Spleen (tissue), 13 donors: ENCODE measurements at places on chromosomes 13 and 19. TPM values are rescaled to one million over a fixed set of nuclear protein-coding genes. Genes with fewer than 3 reads are reported as not detected.

- no peak overlapping the region for H3K4me3 ChIP-seq
- no peaks in the 10 kb centered on the region for H3K36me3 ChIP-seq
- no peak for DNase-seq
- no peak overlapping the region for H3K27ac ChIP-seq
- H3K4me1 ChIP-seq = no peaks in the 10 kb centered on the region
Measured at GRCh38 chr13:74678308-74678965, 544.2 kb upstream of the KLF12 start.

DNA sequence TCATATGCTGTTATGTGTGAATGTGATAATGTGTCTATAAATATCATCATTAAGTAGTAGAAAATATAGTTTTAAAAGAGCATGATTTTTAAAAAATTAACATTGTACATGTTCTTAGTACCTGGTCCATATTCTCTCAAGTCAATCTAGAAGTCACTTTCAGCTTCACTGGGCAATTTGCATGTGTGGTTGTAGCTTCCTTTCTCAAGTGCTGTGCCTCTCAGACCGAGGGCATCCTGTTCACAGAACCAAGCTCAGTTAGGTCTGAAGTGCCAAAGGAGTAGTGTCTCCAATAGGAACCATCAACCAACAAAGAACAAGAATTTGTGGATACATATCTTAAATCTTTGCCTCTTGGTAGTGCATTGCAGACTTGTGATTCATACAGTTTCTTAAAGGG lies 541.8 kb upstream of the SLC10A2 start:
- no peak overlapping the region for H3K27ac ChIP-seq
- H3K4me1 ChIP-seq = no peaks in the 10 kb centered on the region
- no peak overlapping the region for H3K4me3 ChIP-seq
- no peaks in the 10 kb centered on the region for H3K27me3 ChIP-seq
- no peak for DNase-seq

- no peaks in the 10 kb centered on the region for H3K4me1 ChIP-seq
- H3K27ac ChIP-seq = no peak overlapping the region
- DNase-seq = no peak
- H3K36me3 ChIP-seq = no peaks in the 10 kb centered on the region
- H3K27me3 ChIP-seq = no peaks in the 10 kb centered on the region
Measured at GRCh38 chr13:61275736-61276135, 139.9 kb downstream of the PCDH20 start.

DNA sequence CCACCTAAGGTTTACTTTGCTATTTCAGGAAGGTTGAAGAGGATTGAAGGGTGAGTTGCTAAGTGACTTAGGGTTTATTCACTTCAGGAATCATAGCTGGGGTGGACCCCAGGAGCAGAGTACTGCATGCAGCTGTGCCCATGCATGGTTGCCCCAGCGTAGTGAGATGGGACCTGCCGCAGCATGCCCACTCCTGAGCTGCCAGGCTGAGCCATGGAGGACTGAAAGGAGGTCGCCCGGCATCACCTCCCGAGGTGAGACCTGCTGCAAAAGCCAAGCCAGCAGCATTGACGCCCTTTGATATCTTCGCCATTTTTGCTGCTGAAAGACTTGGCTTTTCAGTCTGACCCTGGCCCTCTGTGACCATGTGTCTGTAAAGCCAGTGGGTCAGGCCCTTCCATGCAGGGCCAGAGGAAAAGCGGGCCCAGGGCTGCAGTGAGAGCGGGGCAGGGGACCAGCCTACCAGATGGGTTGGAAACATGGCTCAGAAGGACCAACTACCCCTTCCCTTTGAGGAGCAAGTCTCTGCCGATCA lies 9.9 kb downstream of the POP4 start:
- peak; percentile 66 for DNase-seq
- H3K4me1 ChIP-seq = no peaks in the 10 kb centered on the region
- H3K36me3 ChIP-seq = peaks cover 55% of the 10 kb centered on the region
- no peak overlapping the region for H3K4me3 ChIP-seq
- no peaks in the 10 kb centered on the region for H3K27me3 ChIP-seq

GRCh38 chr13:46761866-46762265 lies 35.1 kb downstream of the ESD start:
- peaks cover 9% of the 10 kb centered on the region for H3K4me1 ChIP-seq
- H3K27me3 ChIP-seq = no peaks in the 10 kb centered on the region
- no peaks in the 10 kb centered on the region for H3K36me3 ChIP-seq
- no peak for DNase-seq

DNA sequence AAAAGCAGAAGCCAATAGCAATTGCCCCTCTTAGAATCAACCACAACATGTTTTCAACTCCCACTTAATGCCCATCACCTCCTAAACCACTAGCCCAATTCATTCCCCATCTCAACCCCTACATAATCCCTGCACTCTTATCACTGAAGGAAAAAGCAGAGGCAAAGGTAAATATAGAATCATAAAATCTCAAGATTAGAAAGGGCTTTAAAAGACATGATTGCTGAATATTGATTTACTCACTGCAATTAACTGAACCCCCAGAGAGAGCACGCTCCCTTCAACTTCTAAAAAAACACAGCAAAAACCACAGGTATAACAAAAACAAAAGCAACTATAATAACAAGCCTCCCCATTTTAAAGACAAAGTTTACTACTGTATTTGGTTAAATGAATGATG lies 15.1 kb upstream of the POU4F1 start:
- DNase-seq = no peak
- peaks cover 92% of the 10 kb centered on the region for H3K36me3 ChIP-seq
- H3K27me3 ChIP-seq = no peaks in the 10 kb centered on the region
- H3K4me3 ChIP-seq = no peak overlapping the region

DNA sequence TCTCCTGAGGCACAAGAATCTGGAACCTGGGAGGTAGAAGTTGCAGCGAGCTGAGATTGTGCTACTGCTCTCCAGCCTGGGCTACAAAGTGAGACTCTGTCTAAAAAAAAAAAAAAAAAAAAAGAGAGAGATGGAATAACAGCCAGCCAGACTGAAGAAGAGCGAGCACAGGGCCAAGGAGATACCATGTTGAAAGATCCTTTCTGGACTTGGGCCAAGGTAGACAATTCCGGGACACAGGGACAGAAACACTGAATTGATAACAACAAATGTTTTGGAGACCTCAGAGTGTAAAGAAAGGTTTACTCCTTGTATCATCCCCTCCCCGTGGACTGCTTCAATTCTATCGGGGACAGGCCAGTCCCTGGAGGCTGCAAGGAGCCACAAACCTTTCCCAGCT lies 4.6 kb downstream of the LPAR2 start:
- peaks cover 1% of the 10 kb centered on the region for H3K4me1 ChIP-seq
- no peaks in the 10 kb centered on the region for H3K27me3 ChIP-seq
- H3K27ac ChIP-seq = no peak overlapping the region
- no peak overlapping the region for H3K4me3 ChIP-seq
- no peaks in the 10 kb centered on the region for H3K36me3 ChIP-seq
- DNase-seq = no peak

DNA sequence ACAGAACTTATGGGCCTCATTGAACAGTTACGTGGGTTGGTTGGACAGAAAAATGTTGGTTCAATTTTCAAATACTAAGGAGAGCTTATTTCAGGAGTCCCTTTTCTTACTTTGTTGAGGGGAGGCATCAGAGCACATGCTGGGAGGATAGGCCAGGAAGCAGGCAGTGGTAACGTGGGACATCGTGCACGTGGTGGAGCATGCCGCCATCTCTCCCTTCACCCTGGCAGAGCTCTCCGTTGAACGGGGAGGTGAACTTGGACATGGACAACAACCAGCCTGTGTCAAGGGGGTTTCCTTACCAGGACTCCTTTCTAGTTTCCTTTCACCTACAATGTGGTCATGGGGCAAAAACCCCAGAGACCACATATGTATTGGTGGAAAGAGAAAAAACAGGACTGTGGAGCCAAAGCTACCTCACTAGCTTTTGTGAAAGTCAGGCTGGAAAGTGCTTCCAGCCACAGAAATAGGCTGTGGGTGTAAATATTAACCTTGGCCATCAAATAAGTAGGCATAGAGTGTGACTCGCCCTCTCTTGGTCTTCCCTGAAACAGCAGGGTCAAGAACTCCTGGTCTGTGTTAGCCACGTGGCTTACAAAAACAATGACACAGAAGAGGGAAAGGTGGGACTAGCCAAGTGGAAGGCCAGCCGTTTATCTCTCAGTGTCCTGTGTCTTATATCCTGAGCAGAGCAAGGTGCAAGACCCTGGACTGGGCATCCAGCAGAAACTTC lies 14.4 kb downstream of the MICOS13 start:
- H3K27me3 ChIP-seq = no peaks in the 10 kb centered on the region
- H3K27ac ChIP-seq = no peak overlapping the region
- no peaks in the 10 kb centered on the region for H3K4me1 ChIP-seq
- peak; percentile 15 for DNase-seq

DNA sequence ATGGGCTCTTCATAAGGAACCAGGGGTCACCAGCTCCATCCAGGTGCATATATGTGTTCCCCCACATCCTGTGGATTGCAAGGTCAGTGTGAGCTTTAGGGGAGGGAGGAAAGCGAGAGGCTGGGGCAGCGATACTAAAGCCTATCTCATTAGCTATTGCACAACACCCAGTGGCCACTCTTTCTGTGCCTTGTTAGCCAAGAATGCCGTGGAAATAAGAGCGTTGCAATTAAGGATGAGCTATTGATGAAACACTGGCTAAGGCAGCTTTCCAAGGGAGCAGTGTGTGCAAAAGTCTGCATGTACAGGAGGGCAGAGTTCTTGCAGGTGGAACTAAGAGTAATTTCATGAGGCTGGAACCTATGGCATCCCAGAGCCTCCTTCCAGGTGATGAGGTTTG lies 17.6 kb downstream of the TNFSF11 start:
- no peak overlapping the region for H3K4me3 ChIP-seq
- H3K4me1 ChIP-seq = no peaks in the 10 kb centered on the region
- no peak for DNase-seq
- no peak overlapping the region for H3K27ac ChIP-seq
- H3K36me3 ChIP-seq = no peaks in the 10 kb centered on the region

- H3K4me1 ChIP-seq = peaks cover 63% of the 10 kb centered on the region
- H3K27ac ChIP-seq = no peak overlapping the region
- no peak overlapping the region for H3K4me3 ChIP-seq
- no peak for DNase-seq
- no peaks in the 10 kb centered on the region for H3K27me3 ChIP-seq
- peaks cover 16% of the 10 kb centered on the region for H3K36me3 ChIP-seq
Measured at GRCh38 chr19:46952874-46953273, 66.8 kb upstream of the NPAS1 start.

DNA sequence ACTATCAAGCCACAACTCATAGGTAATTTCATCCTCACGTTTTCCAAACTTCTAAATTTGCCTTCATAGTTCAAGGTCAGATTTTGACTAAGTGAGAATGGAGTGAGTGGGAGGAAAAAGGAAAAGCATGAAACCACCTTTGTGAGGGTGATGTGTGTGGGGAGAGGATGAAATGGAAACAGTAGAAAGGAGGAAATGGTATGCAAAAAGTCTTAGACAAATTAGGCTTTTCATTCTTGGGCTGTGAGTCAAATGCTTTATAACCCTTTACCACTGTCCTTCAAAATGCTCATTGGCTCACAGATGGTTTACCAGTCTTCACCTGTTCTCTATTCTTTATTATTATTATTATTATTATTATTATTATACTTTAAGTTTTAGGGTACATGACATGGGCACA lies 127.2 kb downstream of the RAP2A start:
- no peaks in the 10 kb centered on the region for H3K4me1 ChIP-seq
- no peak overlapping the region for H3K4me3 ChIP-seq
- no peak for DNase-seq
- H3K36me3 ChIP-seq = no peaks in the 10 kb centered on the region
- no peak overlapping the region for H3K27ac ChIP-seq

DNA sequence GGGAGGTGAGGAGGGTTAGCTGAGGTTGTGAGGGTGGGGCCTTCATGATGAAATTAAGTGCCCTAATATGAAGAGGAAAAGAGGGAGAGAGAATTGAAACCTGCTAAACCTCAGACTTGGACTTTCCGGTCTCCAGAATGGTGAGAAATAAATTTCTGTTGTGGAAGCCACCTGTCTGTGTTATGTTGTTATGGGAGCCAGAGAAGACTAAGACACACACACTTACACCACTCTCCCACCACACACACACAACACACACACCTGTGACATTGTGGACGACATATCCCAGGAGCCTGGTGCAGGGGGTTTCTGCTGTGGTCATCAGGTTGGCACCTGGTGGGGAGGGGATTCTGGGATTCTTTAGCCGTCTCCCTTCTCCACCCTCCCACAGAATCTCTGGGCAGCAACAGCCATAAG lies 14.0 kb downstream of the KLK4 start:
- H3K27me3 ChIP-seq = no peaks in the 10 kb centered on the region
- DNase-seq = no peak
- no peaks in the 10 kb centered on the region for H3K4me1 ChIP-seq
- H3K36me3 ChIP-seq = no peaks in the 10 kb centered on the region
- no peak overlapping the region for H3K27ac ChIP-seq
- no peak overlapping the region for H3K4me3 ChIP-seq

DNA sequence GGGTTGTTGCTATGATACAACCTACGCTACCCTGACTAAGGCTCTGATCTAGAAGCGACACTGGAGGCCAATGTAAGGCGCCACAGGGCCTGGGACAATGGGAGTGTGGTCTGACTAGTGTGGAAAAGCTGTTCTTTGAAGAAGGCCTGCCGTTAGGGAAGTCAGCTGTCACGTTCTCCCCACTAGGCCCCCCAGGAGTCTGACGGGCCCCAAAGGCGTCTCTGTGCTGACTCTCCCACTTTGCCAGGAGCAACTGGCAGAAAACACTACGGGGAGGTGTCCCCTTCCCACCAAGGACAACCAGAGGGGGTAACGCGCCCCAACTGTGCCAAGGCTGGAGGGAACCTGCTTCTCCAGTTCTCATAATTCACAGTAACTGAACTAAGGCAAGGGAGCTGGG lies 25.3 kb upstream of the EIF3G start:
- no peak overlapping the region for H3K27ac ChIP-seq
- peaks cover 100% of the 10 kb centered on the region for H3K36me3 ChIP-seq
- no peak overlapping the region for H3K4me3 ChIP-seq
- peaks cover 5% of the 10 kb centered on the region for H3K4me1 ChIP-seq

DNA sequence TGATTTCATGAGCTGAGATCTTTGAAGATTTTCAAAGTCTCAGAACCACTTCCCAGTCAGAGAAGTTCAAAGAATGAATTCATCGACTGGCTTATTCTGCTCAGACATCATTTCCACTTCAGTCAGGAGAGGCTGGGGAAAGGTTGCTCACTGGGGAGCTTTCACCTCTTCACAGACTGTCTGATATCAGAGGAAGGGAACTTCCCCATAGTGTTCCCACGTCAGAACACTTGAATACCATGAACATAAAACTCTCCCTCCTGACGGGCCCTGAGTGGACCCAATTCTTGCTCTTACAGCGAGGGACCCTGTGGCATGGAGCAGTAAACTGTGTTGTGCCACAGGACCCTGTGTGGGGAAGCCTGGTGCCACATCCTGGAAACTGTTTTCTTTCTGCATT lies 492.6 kb downstream of the COG6 start:
- no peak for DNase-seq
- H3K4me3 ChIP-seq = no peak overlapping the region
- no peak overlapping the region for H3K27ac ChIP-seq
- H3K4me1 ChIP-seq = no peaks in the 10 kb centered on the region

ZFP14 gene
- 2.0 TPM for polyA plus RNA-seq

DNAAF3 gene
- polyA plus RNA-seq = 0.36 TPM

YJEFN3 gene
- 10.4 TPM for polyA plus RNA-seq

DAND5 gene
- not detected for polyA plus RNA-seq

SERPINE3 gene
- not detected for polyA plus RNA-seq

ERICH4 gene
- polyA plus RNA-seq = not detected

CLEC17A gene
- 20.1 TPM for polyA plus RNA-seq

CNN1 gene
- polyA plus RNA-seq = 13.0 TPM

C19orf85 gene
- polyA plus RNA-seq = not detected

ARHGAP33 gene
- 10.9 TPM for polyA plus RNA-seq

SOHLH2 gene
- not detected for polyA plus RNA-seq

PRSS57 gene
- polyA plus RNA-seq = 0.27 TPM

ZNF439 gene
- 11.3 TPM for polyA plus RNA-seq

CYP2A7 gene
- polyA plus RNA-seq = not detected
